ENCODE measurements at places on chromosomes 12 and 14. TPM values are rescaled to one million over a fixed set of nuclear protein-coding genes. Genes with fewer than 3 reads are reported as not detected.

DNA sequence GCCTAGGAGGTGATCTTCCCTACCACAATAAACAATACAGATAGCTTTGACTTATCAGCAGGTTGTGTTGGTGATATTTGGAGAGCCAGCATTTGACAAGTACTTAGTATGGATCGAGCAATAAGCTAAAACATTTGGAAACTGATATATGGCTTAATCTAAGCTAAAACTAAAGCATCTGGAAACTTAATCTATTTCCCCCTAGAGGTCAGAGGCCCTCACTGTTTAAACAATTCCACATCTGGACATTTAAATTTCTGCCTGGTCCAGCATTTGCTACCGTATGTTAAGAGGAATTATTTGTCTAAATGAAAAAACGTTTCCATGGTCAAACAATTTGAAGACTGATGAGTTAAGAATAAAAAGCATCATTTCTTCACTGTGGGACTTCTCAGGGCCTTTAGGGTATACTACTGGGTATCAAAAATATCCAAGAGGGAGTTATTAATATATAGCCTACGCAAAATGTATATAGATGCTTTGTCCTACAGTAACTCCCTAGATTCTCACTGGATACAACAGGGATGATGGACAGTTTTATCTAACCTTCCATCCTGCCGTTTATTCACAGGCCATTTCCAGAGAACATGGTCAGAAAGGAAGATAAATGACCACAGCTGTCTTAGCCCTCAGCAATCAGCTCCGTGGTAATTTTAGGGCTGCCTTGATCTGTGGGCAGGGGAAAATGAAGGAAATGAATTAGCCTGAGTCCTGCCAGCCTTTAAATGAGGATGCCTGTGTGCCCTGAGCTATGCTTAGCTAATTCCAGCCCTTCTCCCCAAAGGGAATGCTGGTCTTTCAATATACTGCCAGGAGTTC lies 135.4 kb upstream of the NUDT4 start:
- H3K36me3 ChIP-seq: peaks cover 5% of the 10 kb centered on the region
- H3K27me3 ChIP-seq: no peaks in the 10 kb centered on the region
- DNase-seq: no peak
- H3K4me3 ChIP-seq: no peak overlapping the region
- H3K4me1 ChIP-seq: peaks cover 34% of the 10 kb centered on the region

The HRK gene
- not detected for total RNA-seq

The METTL1 gene
- 13.4 TPM for total RNA-seq

The NOXRED1 gene
- total RNA-seq: 0.22 TPM

All from activated CD4-positive, alpha-beta T cell treated with anti-CD3 and anti-CD28 coated beads, Interleukin-2, amount 10 ng/mL, durations not matched to agents 7 days and 5 days (primary cell).